Thoracic aorta (tissue), 2 donors: ENCODE measurements at places on chromosomes 7 and 10.

GRCh38 chr7:130486114-130486953, 5.6 kb upstream of the MEST start:
- no peak for DNase-seq

GRCh38 chr7:25313526-25313925, 85.2 kb upstream of the NPVF start:
- DNase-seq, result no peak

- DNase-seq, result no peak
Observed at GRCh38 chr7:81590131-81590530, 179.7 kb downstream of the HGF start.

DNA sequence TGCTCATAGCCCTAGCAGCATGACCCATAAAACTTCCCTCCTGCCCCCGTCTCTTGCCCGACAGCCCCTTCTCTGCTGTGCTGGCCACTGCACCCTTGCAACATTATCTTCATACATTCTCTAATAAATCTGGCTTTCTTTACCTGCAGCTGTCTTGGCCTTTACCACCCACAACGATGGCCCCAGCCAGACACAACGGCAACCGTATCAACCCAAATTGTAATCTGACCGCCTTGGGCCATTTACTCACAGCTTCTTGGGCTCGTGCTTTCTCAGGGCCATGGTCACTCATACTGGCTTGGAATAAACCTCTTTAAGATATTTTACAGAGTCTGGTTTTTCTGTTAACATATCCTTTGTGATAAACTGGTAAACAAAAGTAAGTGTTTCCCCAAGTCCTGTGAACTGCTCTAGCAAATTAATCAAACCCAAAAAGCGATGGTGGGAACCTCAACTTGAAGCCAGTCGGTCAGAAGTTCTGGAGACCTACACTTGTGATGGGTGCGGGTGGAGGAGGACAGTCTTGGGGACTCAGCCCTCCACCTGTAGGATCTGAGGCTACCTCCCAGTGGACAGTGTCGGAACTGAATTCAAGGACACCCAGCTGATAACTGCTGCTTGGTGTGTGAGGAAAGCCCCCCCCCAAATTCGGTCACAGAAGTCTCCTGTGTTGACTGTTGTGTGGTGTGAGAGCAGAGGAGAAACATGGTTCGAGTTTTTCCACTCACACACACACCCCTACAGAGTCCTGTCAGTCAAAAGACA, 87.6 kb upstream of the ATP6V0A4 start:
- no peak for DNase-seq

DNA sequence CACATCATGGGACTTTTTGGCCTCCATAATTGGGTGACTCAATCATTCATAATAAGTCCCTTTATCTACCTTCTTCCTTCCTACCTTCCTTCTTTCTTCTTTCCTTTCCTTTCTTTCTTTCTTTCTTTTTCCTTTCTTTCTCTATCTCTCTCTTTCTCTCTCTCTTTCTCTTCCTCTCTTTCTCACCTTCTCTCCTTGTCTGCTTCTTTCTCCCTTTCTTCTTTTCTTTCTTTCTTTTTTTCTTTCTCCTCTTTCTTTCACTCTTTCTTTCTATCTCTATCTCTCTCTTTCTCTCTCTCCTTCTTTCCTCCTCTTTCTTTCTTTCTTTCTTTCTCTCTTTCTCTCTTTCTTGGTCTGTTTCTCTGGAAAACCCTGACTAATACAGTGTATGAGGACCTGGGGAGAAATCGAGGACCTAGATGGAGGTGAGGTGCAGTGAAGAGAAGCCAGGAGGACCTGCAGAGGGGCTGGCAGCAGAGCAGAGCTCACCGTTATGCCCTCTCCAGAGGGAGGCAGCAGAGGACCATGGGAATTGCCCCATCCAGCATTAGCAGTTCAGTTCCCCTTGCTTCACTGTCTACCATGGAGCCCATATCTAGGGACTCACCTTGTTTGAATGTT, 52.7 kb upstream of the BTRC start:
- no peak for DNase-seq

DNA sequence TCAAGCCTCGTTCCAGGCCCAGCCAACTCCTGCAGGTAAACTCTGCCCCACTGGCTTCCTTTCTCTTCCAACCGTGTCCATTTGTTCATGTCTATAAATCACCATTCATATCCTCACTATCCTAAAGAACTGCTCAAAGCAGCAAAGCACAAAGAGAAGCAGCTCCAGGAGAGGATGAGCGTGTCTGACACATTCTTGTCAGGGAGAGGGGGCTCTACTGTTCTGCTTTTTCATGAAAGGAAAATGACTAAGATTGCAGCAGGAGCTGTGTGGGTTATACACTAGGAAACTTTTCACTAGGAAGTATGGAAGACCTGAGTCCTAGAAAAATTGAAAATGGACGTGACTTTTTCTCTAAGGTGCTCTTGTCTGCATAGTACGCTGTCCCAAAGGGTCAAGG, 16.7 kb downstream of the AGFG2 start:
- no peak for DNase-seq

- DNase-seq, result no peak
Observed at GRCh38 chr7:120919466-120919865, 31.1 kb upstream of the ING3 start.

DNA sequence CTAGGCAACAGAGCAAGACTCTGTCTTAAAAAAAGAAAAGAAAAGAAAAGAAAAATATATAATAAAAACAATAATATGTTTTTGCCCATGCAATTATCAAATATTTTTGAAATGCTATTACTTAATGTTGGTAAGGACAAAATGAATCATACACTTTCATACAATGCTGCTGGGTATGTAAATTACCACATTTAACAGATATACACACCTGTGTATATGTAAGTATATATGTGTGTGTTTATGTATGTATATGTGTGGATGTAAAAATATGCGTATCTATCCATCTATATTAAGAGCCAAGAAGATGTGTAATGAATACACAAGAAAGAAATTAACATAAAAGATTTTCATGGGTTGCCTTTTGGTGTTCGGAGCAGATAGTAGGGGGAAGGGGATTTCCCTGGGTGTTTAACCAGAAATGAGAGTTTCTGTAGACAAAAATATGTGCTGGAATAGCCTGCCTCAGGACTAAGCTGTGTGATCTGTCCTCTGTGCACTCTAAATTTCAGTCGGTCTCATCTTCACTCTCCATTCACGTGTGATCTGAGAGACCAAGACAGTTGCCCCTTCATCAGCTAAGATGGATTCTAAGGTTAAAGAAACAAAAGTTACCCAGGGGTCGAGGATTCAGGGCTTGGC, 61.2 kb downstream of the PRKCQ start:
- DNase-seq, result no peak

GRCh38 chr10:103069453-103070331, 123.4 kb downstream of the NT5C2 start:
- DNase-seq, result no peak
